ENCODE measurements at places on chromosomes 7 and 10.

DNA sequence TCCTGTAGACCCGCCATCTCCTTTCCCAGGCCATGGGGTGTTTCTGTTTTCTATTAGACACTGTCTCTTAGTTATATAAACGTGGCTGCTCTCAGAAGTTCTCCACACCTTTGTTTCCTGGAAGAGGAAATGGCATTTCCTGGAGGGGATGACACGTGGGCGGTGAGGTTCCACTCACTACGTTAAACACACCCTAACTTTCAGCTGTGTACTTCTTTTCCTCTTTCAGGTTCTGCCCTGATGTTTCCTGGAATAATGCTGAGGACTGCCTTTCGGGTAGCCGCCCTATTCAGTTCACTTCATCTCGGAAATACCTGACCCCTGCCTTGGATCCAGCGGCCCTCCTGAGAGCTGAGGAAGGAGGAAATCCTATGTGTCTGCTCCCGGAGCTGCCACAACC is 3.4 kb upstream of the PRKCQ start:
- DNase-seq: no peak

- no peak for DNase-seq
These were observed 21.9 kb upstream of the FOXP2 start for GRCh38 chr7:114392686-114393085.

DNA sequence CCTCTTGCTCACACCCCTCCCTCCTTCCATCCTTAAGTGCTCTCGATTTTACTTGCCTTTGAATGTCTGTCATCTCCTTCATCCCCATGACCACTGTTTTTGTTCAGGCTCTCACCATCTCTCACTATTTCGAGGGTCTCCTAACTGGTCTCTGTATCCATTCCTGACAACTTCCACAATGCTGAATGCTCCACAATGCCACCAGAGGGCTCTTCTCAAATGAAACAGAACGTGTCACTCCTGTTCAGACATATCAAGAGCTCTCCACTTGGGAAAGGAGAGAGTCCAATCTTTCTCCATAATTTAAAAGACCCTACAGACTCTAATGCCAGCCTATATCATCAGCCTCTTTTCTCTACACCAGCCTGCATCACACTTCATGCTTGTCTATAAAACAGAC is 9.0 kb upstream of the SLC13A1 start:
- no peak for DNase-seq

DNA sequence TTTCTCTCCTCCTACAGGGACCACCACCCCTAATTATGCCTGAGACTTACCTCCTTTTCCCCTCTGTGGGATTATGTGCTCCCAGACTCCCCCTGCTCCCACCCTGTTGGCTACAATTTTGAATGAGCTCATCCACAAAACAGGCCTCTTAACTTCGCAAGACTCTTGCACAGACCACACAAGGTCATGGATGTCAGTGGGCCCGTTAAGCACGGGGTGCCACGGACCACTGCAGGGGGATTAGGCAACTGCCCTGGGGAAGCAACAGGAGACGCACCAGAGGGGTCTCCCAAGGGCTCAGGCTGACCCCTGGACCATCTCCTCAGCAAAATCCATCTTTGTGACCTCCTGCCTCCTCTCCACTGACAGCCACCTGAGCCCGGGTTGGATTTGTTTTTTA is 42.1 kb upstream of the COL13A1 start:
- DNase-seq: no peak

GRCh38 chr10:93873420-93874115 is 20.2 kb upstream of the SLC35G1 start:
- no peak for DNase-seq

- no peak for DNase-seq
These were observed 162.2 kb downstream of the SH3PXD2A start for GRCh38 chr10:103692952-103693811.

- DNase-seq: no peak
These were observed 35.3 kb upstream of the NKX2-3 start for GRCh38 chr10:99497343-99498025.

GRCh38 chr7:35617041-35617440 is 77.9 kb downstream of the HERPUD2 start:
- no peak for DNase-seq

- no peak for DNase-seq
These were observed 45.1 kb downstream of the CYP2C9 start for GRCh38 chr10:94983555-94983954.

GRCh38 chr10:114823077-114823463 is 1.5 kb downstream of the FHIP2A start:
- no peak for DNase-seq

- peak; percentile 7 for DNase-seq
These were observed 57.3 kb downstream of the TCF7L2 start for GRCh38 chr10:113007343-113007771.

- DNase-seq: no peak
These were observed 80.7 kb upstream of the SEC61G start for GRCh38 chr7:54839575-54840213.

GRCh38 chr10:86310291-86310690 is 56.3 kb downstream of the GRID1 start:
- no peak for DNase-seq

GRCh38 chr7:35495377-35495776 is 199.6 kb downstream of the HERPUD2 start:
- DNase-seq: no peak
